ENCODE measurements at places on chromosomes 2 and 18.

DNA sequence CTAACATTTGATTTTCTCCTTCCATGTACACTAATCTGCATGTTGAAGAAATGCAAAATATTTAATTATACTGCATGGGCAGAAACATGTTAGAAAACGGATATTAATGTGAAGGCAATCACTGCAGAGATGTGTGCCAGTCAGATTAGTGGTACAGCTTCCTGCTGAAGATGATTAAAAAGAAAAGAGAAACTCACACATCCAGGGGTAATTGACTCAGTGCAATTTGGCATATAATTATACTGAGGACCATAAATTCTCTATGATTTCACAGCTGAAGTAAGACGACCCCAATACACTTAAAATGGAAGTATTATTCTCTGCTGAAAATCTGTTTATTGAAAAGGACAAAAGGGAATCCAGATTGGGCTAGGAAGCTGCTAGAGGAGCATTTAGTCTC lies 243.4 kb downstream of the TGIF1 start:
- no peak for DNase-seq

- DNase-seq, result no peak
These were observed 5.4 kb upstream of the KCNG2 start for GRCh38 chr18:79792096-79792987.

GRCh38 chr2:157438863-157439823 lies 4.7 kb downstream of the CYTIP start:
- no peak for DNase-seq

GRCh38 chr2:28658369-28658768 lies 93.3 kb upstream of the PPP1CB start:
- no peak for DNase-seq
